ENCODE measurements at places on chromosomes 16 and 17.

DNA sequence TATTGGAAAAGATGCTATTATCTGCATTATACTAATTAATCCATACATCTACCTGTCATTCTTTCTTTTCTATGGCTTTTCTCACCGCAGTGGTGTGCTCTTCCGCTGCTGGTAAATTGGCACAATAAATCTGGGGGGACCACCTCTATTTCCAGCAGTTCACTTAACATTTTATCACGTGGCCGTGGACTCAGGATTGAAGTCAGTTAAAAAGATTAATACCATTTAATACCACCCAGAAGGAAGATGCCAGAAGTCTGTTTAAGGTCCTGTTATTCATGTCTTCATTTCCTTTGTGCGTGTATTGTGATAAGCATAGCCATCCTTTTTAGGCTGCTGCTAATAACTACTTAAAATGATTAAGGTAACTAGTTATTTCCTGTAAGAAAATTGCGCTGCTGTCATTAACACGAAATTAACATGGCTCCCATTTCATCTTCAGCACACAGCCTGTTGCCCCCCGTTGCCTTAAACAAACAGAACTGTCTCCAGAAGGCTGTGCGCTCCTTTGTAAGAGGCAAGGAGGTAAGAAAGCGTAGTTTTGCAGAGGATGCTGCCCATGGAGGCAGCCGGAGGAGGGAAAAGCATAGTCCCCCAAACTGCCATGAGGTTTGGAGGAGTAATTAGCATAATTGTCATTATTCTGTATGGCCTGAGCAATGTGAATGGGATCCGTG, 414.4 kb downstream of the UTP18 start:
- no peak for DNase-seq

DNA sequence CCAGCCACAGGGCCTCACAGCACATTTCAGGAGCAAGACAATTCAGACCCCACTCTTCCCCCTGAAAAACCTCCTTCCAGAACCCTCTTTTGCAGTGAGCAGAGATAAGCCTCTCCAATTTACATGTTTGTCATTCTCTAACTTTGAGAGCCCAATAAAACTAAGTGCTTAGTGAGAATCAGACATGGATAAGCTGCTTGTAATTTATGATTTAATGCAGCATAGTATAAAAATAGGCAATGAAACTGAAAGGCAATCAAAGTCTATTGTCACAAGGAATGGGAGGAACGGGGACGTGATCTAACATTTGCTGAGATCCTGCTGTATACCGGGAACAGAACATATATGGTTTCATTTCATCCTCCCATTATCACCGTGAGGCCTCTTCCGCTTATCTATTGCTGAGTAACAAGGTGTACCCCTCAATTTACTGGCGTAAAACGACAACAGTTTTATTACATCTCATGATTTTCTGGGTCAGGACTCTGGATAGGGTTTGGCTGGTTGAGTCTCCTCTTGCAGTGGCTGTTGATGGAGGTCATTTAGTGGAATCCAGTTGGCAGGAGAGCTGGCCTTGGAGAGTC, 597.4 kb downstream of the MAF start:
- no peak for DNase-seq

- peak; percentile 68 for DNase-seq
Observed at GRCh38 chr16:87391324-87391949, 699 bp upstream of the MAP1LC3B start.

GRCh38 chr17:42424991-42425610, 2.0 kb upstream of the CAVIN1 start:
- no peak for DNase-seq

DNA sequence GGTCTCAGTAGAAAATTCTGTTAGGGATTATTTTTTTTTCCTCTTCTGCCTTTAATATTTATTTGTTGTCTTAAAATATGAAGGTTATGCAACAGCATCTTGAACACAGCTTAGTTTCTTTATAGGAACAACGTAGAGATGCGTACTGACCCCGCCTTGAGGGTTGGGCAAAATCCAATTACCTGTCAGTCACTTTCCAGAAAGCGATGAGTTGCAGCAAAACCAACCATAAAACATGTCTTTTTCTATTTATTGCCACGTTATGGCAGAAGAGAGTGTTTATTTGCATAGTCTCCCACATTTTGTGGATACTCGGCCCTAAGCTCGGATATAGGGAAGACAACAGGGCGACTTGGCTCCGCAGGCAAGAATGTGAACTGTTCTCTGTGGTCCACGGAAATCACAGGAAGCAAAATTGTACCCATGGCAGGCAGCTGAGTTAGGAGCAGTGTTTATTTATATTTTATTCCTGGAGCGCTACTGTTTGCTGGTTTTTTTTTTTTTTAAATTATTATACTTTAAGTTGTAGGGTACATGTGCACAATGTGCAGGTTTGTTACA, 44.3 kb upstream of the CACNG5 start:
- DNase-seq = no peak

Data from hypothalamus (tissue), 51 donors.